ENCODE measurements at places on chromosomes 11 and 22.

DNA sequence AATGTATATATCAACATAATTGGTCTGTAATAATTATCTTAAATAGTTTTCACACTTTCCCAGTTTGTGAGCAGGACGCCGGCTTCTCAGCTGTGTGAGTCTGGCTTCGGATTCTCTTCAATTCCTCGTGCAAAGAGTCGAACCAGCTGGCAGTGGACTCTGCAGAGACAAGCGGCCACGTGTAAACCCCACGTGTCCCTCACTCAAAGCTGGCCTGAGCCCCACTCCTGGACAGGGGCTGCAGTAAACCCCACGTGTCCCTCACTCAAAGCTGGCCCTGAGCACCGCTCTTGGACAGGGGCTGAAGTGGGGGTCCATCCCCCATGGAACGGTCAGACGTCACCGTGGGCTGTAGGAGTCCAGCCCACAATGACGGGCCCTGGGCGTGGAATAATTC, 51.0 kb downstream of the CERK start:
- no peak for DNase-seq

GRCh38 chr11:119533462-119533861, 110.5 kb upstream of the THY1 start:
- no peak for DNase-seq

GRCh38 chr11:113553915-113554314, 78.7 kb upstream of the DRD2 start:
- no peak for DNase-seq

- no peak for DNase-seq
These were observed 66.1 kb downstream of the RBMXL2 start for GRCh38 chr11:7154881-7155361.

DNA sequence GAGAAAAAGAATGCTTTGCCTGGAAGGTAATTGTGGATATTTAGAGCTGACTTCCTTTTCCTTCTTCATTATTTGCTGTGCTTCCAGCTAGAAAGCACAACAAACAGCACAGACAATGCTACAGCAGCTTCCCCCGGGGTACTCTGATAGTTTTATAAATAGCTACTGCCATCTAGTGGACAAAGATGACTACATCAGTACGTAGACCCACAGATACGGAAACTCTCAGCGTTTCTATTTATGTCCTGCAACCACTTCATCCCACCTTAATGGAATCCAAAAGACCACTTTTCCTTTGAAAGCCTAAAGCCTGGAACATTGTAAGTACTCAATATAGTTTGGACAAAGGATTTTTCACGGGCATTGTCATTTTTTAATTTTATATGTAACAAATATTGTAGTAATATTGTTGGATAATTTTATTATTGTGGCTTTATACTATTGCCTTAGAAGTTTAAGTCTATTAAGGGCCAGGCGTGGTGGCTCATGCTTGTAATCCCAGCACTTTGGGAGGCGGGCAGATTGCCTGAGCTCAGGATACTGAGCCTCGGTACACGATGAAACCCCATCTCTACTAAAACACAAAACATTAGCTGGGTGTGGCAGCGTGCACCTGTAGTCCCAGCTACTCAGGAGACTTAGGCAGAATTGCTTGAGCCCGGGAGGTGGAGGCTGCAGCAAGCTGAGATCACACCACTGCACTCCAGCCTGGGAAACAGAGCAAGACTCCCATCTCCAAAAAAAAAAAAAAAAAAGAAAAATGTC, 7.5 kb downstream of the HSPA8 start:
- DNase-seq, result peak; percentile 39

DNA sequence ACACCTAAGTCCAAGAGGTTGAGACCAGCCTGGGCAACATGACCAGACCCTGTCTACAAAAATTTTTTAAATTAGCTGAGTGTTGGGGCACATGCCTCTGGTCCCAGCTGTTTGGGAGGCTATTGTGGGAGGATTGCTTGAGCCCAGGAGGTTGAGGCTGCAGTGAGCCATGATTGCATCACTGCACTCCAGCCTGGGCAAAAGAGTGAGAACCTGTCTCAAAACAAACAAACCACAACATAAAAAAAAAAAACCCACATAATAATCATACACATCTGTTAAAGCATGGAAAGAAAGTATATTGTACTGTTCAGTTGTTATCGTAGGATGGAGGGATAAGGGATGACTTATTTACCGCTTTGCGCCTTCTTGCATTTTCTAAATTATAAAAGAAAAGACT, 35.9 kb upstream of the GRK2 start:
- no peak for DNase-seq

DNA sequence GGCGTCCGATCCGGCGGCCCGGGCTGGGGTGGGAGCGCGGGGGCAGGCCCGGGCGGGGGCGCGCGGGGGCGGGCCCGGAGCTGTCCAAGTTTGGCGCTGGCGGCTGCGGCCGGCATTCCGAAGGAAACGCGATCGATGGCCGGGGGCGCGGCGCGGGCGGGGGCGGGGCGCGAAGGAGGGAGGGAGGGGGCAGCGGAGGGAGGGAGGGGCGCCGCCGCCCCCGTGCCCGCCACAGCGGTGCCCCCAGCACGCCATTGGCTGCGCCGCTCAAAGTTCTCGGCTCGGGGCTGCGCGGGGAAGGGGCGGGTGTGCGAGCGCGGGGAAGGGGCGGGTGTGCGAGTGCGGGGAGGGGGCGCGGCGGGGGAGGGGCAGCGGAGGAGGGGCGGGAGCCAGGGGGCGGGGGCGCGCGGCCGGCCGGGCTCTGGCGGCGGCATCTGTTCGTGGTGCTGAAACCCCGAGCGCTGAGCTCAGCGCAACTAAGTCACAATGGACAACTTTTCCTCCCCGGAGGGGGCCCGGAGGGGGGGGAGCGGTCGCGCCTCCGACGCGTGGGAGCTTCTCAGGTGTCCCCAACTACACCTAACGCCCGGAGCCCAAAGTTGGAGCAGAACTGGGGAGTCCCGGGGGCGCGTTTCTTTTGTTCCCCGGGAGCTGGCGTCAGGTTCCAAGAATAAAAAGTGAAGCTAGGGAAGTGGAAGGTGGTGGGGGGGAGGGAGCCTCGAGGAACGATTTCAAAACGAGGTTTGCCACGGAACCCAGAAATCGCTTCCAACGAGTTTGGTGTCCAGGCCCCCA, 2.2 kb downstream of the PHF21B start:
- DNase-seq, result no peak

- peak; percentile 36 for DNase-seq
These were observed 4.6 kb downstream of the SAA2 start for GRCh38 chr11:18243783-18244362.

DNA sequence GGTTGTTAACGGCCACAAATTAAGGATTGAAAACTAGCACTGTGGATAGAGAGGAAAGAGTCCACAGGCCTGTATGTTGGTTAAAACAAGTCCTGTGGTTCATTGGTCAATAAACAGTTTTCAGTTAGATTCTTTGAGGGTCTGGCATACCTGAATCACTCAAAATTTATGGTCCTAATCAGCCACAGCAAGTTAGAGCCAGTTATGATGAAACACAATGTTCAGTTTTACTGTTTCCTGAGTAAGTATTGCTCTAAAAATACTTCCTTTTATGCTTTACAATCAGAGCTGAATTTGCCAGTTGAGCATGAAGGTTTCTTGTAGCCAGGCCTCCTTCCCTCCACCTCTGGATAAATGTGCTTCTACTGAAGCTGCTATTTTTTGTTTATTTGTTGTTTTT, 12.9 kb upstream of the CAT start:
- DNase-seq, result no peak

DNA sequence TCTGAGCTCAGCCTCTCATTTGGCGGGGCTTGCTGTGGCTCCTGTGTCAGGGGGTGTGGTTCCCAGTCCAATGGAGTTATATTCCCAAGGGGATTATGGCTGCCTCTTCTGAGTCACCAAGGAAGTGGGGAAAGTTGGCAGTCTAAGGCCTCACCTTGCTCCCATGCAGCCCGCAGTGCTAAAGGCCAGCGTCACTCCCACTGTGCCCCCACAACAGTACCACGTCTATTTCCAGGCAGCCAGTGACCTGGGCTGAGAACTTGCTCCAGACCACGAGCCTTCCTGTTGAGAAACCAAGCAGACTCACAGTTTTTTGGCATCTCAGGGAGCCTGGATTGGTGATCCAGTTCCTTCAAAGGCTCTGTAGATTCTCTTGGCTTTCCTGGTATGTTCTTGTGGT, 45.6 kb downstream of the OR2AT4 start:
- no peak for DNase-seq

DNA sequence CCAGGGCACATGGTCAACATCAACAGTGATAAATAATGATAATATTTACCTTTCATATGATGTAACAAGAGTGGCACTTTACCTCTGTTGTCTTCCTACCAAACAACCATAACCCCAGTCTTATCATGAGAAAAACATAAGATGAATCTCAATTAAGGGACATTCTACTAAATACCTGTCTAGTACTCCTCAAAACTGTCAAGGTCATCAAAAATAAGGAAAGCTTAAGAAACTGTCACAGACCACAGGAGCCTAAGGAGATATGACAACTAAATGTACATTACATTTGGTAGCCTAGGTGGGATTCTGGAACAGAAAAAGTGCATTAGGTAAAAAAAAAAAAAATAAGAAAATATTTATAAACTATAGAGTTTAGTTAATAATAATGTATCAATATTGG, 118.1 kb downstream of the CCDC34 start:
- DNase-seq, result no peak

- no peak for DNase-seq
These were observed 4.5 kb downstream of the RAB36 start for GRCh38 chr22:23149743-23150238.

DNA sequence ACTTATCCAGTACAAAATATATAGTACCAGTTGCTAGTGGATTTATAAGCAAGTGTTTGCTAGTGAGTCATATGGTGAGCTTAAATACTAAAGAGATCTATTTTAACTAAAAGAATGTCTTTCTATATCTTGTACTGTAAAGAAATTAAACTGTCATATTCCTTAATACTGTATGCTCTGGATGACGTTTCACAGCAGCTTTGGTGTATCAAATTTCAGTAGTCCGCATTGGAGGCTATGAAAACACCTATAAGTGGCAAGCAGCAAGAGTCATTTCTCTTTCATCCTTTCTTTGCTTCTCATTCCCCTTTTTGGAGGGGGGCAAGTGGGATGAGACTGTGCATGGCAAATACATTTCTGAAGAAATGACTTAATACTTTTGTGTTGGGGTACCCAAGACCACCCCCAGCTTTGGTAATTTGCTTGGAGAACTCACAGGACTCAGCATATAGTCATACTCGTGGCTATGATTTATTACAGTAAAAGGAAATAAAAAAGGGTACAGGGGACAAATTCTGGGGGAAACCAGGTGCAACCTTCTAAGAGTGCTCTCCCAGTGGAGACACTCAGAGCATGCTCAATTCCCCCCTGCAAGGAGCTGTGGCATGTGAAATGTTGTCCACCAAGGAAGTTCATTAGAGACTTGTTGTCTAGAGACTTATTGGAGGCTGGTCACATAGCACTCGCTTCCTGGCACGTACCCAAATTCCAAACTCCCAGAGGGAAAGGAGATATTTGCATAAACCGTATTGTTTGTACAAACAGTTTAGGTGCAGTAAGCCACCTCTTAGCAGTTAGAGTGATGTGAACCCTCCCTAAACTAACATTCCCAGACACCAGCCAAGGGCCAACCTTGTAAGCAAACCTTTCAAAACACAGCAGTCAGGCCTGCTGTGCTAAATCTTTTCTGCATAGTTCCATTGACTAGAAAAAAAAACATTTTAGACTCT, 210.8 kb downstream of the PGR start:
- DNase-seq, result no peak

GRCh38 chr11:64553554-64554201, 37.3 kb upstream of the SLC22A12 start:
- no peak for DNase-seq

DNA sequence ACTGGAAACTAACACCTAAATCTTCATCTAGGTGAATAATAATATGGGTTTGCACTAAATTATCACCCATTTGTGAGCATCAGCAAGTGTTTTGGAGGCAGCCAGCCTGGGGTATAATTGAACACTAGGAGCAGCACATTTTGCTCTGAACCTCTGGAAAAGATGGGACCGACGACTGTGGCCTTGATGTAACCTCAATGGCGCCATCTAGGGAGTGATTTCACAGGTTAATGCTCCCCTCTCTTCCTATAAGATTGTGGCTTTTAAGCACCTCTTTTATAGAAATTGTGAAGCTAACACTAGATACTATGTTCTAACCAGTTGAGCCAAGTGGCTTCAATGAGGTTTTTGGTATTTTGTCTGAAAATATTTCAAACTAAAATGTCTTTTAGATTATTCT, 203.7 kb downstream of the NELL1 start:
- peak; percentile 82 for DNase-seq

DNA sequence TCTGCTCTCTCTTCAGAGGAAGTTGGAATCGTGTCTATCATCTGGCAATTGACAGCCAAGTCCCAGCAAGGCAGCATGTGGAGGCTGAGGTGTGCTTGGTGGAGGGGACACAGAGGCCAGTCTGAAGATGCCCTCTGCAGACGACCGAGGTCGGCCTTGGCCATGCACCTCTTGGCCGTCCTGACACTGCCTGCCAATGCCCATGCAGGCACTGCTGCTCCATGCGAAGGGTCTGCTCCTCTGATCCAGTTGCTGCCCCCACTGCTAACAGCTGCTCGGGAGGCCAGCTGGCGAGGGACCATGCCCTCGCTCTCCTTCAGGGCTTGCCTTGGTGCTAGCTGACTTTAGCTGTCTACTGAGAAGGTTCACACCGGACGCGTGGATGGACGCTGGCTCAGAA, 527.9 kb downstream of the OPCML start:
- DNase-seq, result no peak

DNA sequence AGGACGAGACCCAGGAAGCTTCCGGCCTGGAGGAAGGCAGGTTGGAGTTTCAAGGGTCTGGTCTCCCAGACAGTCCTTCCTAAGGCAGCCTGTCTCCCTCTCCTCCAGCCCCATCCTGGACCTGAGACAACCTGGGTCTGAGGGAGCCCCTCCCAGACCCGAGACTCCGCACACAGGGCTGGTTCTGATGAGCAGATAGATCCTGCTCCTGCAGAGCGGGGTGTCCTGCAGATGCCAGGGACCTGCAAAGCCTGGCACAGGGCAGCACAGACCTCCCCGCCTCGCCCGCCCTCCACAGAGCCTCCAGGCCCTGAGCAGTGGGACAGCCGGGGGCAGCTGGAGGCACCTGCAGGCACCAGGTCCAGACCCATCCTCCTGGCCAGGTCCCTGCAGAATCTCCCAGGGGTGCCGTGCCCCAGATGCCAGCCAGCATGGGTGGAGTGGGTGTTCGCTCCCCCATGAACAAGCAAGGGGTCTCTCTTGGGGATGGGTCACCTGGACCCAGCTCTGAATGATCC, 7.8 kb downstream of the PIM3 start:
- DNase-seq, result no peak

GRCh38 chr22:37186228-37186996, 1.6 kb downstream of the C1QTNF6 start:
- no peak for DNase-seq

DNA sequence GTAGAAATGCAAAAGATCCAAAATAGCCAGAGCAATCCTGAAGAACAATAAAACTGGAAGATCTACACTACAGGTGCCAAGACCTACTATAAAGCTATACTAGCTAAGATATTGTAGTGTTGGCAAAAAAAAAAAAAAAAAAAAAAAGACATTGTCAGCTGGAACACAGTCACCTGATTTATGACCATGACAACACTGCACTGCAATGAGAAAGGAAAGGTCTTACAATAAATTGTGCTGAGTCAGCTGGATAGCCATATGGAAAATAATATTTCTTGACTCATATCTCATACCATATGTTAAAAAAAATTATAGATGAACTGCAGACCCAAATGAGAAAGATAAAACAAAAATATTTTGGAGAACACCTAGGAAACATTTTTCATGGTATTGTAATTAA, 3.1 kb upstream of the PANX3 start:
- no peak for DNase-seq

- peak; percentile 38 for DNase-seq
These were observed 796 bp downstream of the CHEK1 start for GRCh38 chr11:125625630-125626287.

GRCh38 chr11:48107188-48107704, 109.4 kb upstream of the OR4B1 start:
- no peak for DNase-seq
